ENCODE measurements at places on chromosomes 13 and 19. TPM values are rescaled to one million over a fixed set of nuclear protein-coding genes. Genes with fewer than 3 reads are reported as not detected.

The CEACAM7 gene
- 1.3 TPM for total RNA-seq

The ZNF536 gene
- not detected for total RNA-seq

The IL4I1 gene
- not detected for total RNA-seq

The TMEM255B gene
- 1.5 TPM for total RNA-seq

The ELSPBP1 gene
- total RNA-seq: not detected

The ZNF534 gene
- 1.9 TPM for total RNA-seq

The FGF22 gene
- total RNA-seq: not detected

The METTL21C gene
- total RNA-seq: not detected

The TEX29 gene
- total RNA-seq: not detected

The CEACAM21 gene
- total RNA-seq: not detected

The ZNF296 gene
- 0.51 TPM for total RNA-seq

The CPB2 gene
- total RNA-seq: not detected

The SIGLEC5 gene
- 2.5 TPM for total RNA-seq

The ZNF565 gene
- total RNA-seq: 4.8 TPM

The GGN gene
- total RNA-seq: not detected

The DLEU7 gene
- total RNA-seq: 0.66 TPM

The TSSK6 gene
- 1.5 TPM for total RNA-seq

The ADAT3 gene
- 1.1 TPM for total RNA-seq

The ARHGAP45 gene
- total RNA-seq: 37.2 TPM

Measured in subcutaneous adipose tissue (tissue), 4 donors.